SJCRH30 (cell line): ENCODE measurements at places on chromosomes 5 and 9.

- DNase-seq, result no peak
Measured at GRCh38 chr5:23445573-23445972, 61.8 kb upstream of the PRDM9 start.

DNA sequence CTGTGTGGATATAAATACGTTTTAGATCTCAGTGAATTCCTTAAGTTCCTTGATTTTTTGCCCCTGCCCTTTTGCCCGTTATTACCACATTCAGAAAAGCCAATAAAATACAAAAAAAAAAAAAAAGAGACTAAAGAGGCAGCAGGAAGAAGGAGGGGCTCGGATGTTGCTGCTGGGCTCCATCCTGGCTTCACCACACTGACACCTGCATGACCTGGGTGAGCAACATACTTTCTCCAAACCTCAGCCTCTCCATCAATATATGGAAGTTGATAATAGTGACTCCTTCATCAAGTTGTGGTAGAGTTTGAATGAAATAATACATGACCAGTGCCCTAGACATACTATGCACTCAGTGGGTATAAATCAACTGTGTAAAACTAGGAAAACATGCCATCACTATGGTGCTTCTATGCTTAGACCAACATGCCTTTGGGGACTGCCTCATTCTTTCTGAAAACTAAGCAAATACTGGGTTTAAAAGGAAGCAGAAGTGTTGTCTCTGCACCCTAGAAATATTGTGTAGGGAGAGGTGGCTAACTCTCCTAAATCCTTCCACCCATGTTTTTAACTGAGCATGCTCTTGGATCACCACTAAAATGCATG is 243.0 kb downstream of the PIK3R1 start:
- no peak for DNase-seq

GRCh38 chr5:6819521-6819920 is 106.3 kb downstream of the TENT4A start:
- no peak for DNase-seq

- DNase-seq, result no peak
Measured at GRCh38 chr9:137191691-137192447, 3.4 kb downstream of the SSNA1 start.

- no peak for DNase-seq
Measured at GRCh38 chr9:35661756-35662350, 3.1 kb downstream of the ARHGEF39 start.

GRCh38 chr5:172748341-172748843 is 22.6 kb downstream of the DUSP1 start:
- DNase-seq, result no peak

- DNase-seq, result peak; percentile 87
Measured at GRCh38 chr9:126722252-126722921, 82.5 kb upstream of the ZBTB43 start.

DNA sequence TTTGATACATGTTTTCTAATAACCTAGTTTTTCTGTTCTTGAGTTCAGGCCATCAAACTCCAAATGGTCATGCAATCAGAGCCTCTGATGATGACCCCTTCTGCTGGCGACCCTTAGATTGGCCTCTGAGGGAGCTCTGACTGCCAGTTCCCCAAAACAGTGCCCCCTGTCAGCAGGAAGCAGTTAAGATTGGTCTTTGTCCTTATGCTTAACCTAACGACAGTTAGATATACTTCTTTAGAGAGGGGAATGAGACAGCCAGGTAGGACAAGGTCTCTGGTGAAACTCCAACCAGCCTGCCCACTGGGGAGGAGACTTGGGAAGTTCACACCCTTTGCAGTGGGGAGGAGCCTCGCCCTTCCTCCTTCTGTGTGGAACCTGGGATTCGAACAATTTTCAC is 390.4 kb upstream of the KIF2A start:
- DNase-seq, result no peak

GRCh38 chr5:52844885-52845284 is 57.2 kb downstream of the ITGA1 start:
- DNase-seq, result no peak

GRCh38 chr9:68979538-68980314 is 34.2 kb downstream of the PRKACG start:
- DNase-seq, result no peak

DNA sequence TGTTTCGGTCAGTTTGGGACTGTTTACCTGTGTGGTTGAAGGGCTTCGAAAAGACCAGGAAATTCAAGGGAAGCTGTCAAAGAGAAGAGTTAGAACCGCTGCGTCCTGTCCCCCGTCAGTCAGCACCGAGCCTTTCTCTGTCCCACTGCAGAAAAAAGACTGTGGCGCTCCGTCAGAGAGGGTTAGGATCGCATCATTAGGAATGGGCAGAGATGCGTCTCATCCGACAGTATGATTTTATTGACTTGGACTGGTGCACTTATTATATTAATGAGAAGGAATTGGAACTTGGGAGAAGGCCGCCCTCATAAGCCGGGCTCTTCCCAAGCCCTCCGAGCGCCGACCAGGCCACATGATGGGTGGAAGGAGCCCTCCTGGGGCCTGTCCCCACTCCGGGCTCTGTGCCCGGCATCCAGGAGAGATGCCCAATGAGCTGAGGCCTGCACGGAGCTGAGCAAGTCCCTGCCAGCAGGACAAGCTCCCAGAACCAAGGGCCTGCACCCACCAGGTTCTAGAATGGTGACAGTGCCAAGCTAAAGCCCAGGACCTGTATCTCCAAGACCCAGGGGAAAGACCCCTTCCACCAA is 71.5 kb downstream of the NEK6 start:
- DNase-seq, result no peak

DNA sequence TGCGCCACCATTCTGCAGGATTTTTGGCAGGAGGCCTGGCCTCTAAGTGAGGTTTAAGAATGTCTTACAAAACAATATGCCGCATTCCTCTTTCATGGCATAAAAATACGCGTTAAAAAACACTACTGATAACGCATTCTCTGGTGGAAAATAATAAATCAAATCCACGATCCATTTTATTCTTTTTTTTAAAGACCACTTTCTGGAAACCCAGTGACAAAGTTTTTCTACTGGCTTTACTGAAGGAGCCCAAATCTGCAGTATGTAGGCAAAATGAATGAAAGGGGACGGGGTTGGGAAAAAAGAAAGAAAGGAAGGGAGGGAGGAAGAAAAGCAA is 2.0 kb downstream of the SV2C start:
- no peak for DNase-seq

GRCh38 chr5:83921666-83922193 is 201.1 kb upstream of the HAPLN1 start:
- DNase-seq, result no peak

- no peak for DNase-seq
Measured at GRCh38 chr9:117492476-117492875, 77.6 kb upstream of the ASTN2 start.

DNA sequence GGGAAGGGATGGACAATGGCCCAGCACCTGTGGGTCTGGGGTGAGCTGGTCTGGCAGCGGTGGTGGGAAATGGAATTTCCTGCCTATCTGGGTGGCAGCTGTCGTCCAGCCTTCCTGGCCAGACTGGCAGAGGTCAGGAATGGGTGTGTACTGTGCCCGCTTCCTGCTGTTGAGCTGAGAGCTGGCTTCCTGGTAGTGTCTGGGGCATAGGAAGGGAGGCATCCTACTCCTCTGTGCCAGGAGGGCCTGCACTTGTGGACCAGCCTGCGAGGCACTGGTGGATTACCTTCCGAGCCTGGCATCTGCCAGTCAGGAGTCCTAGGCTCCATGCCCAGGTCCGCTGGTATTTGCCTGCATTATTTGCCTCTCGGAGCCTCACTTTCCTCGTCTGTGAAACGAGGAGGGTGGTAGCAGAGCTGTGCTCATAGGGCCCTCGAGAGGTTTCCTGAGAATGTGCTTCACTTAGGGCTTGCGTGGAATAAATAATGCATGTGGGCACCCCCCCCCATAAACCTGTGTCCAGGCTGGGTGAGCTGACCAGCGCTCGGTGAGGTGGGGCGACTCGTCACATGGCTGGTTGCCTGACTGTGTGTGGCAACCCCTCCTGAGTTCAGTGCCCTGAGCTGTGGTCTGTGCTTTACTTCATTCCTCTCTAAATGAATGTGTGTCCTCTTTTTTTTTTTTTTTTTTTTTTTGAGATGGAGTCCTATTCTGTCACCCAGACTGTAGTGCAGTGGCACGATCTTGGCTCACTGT is 47.7 kb downstream of the HMCN2 start:
- no peak for DNase-seq

DNA sequence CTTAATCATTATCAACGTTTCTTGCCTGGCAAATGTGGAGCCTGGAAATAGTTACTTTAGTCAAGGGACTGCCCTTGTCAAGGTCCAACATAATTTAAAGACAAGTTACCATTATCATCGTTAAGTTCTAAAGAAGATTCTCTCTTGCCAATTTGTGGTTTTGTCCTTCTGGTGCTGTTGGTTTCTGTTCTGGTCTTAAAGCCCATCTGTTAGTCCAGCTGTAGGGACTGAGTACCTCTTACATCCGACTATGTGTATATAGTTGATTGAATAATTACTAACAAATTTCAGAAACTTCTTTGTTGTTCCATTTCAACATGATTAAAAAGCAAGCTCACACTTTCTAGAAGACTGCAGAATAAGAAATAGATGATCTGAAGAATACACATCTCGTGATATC is 1854.9 kb downstream of the MAT2B start:
- DNase-seq, result no peak

DNA sequence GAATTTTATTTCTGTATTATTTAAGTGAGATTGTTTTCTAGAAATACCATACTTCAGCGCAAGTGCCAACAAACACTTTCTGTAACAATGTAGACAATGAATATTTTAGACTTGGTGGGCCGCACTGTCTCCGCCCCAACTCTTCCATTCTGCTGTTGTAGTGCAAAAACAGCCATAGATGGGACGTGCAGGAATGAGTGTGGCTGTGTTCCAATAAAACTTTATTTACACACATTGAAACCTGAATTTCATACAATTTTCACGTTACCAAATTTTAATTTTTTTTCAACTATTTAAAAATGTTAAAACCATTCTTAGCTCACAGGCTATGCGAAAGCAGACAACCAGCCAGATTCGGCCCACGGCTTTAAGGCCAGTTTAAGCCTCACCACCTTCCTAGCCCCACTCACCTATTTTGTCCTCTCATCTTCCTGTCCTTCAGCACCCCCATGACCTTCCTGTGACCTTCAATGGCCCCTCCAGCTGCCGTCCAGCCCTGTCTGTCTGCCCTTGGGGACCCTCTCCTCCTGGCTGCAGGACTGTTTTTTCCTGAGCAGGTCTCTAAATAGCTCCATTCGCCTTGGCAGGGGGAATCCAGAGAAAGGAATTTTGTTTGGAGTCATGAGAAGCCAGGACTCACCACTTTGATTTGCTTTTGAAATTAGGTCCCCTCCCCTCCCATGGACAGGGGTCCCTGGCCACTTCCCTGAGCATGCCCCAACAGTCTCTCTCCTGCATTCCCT is 11.2 kb upstream of the ANXA6 start:
- DNase-seq, result no peak

DNA sequence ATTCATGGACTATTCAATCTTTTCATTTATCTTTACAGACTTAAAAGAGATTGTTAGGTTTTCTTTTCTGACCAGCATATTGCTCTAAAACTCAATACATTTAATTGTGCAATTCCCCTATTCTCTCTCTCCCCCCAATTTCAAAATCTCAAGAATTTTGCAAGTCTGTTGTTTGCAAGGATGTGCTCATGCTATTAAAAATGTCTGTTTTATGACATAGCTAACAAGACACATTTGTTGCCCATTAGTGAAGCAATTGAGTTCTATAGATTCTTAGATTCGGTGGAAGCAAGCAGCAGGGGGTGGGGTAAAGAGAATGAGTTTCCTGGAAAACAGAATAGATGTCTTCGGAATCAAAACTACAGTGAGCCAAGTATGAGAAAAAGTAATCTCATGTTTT is 8.5 kb upstream of the CSNK1A1 start:
- DNase-seq, result no peak

GRCh38 chr5:17178373-17178675 is 39.1 kb upstream of the BASP1 start:
- DNase-seq, result no peak

DNA sequence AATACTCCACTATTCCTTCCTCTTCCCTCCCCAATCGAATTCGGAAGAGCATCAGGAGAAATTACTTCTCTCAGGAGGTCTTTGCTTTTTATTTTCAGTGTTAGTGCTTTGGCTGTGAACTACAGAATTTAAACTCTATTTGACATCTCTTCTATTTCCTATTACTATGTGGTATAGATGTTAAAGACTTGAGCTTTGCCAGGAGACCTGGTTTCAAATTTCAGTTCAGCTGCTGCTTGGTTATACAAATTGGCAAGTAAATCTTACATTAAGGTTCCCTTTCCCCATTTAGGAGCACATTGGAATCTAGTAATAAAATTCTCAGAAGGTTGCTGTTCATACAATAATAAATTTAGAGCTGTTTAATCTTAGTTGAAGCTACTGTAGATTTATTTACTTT is 13.1 kb downstream of the UHRF2 start:
- peak; percentile 17 for DNase-seq

- DNase-seq, result peak; percentile 44
Measured at GRCh38 chr5:6712142-6712576, 1.1 kb upstream of the TENT4A start.

GRCh38 chr5:134466241-134467069 is 54.8 kb upstream of the CDKN2AIPNL start:
- DNase-seq, result peak; percentile 95

GRCh38 chr9:121776739-121777637 is 125.6 kb downstream of the DAB2IP start:
- DNase-seq, result no peak

DNA sequence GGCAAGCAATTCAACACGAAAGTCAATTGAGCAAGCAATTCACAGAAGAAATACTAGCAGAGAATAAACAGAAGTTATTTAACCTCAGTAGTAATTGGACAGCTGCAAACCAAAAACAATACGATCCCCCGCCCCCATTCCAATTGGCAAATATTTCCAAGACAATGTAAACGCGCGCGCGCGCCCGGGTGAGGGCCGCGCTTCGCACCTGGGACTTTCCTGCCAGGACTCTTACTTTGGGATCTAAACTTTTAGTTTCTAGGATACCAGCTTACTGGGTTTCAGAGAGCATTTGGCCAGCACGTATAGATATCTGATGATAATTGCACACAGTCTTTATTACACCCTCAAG is 8.6 kb downstream of the RUFY1 start:
- DNase-seq, result peak; percentile 50

GRCh38 chr9:132124800-132125199 is 37.1 kb upstream of the NTNG2 start:
- no peak for DNase-seq

- DNase-seq, result no peak
Measured at GRCh38 chr5:140575309-140575708, 10.7 kb downstream of the SLC35A4 start.

DNA sequence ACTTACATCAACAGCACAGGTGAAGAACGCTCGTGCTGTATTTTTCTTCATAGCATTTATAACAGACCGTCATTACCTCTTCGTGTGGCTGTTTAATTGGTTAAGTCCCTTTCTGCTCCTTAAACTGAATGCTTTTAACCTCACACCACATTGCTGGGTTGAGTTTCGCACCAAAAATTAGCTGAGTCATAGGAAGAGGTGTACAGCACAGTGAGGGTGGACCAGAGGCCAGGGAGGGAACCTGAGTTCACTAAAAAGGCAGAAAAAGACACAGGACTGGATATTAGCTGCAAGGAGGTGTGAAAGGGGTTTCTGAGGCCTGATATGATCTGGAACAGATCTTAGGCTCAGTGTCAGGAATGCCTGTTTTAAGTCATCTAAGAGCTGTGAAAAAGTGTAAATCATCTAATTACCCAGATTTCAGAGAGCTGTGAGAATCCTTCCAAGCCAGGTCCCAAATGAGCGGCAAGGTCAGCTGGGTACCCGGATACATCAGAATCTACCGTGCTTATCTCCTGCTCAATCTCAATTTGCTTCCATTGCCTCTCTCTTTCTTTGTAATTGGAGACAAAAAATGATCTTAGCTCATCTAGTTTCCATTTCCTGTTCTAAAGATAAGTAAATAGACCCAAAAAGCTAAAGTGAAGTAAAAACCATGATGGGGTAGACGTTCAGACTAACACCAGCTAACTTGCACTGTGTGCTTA is 7.1 kb upstream of the CFAP90 start:
- no peak for DNase-seq
